ENCODE measurements at places on chromosomes 11 and 22.

GRCh38 chr11:26761361-26761809 lies 39.5 kb upstream of the SLC5A12 start:
- no peak for DNase-seq

- peak; percentile 55 for DNase-seq
These were observed 244.2 kb downstream of the NTM start for GRCh38 chr11:131614631-131615030.

- DNase-seq: no peak
These were observed 64.7 kb upstream of the VPREB1 start for GRCh38 chr22:22179858-22180257.

DNA sequence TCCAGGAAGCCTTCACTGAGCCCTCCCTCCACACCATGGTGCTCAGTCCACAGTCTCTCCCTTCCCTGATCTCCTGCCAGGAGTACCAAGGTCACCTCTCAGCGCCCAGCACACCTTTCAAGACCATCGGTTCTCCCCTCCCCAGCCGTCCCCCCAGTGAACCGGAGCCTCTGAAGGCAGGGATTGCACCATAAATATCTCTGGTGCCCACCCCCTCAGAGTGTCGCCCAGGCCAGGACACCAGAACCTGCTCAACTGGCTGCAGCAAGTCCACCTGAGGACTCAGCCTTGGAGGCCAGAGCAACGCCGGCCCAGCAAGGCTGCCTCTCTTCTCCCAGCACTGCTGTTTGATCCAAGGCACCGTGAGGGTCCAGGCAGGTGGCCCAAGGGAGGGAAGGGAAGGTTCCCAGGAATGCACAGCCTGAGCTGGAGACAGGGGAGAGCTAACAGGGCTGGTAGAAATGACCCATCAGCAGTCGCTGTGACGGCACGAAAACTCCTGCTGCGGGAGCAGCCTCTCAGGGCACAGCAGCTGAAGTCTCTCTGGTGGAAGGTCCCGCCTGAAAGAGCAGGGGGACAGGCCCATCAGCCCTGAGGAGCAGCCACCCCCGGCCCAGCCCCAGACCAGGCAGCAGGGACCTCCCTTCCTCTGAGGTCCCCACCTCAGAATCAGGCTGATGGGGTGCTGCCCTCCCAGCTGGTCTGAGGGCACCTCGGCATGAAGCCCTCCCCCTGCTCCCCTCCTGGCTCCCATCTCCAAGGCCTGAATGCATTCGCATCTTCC lies 80.3 kb downstream of the BUD13 start:
- no peak for DNase-seq

DNA sequence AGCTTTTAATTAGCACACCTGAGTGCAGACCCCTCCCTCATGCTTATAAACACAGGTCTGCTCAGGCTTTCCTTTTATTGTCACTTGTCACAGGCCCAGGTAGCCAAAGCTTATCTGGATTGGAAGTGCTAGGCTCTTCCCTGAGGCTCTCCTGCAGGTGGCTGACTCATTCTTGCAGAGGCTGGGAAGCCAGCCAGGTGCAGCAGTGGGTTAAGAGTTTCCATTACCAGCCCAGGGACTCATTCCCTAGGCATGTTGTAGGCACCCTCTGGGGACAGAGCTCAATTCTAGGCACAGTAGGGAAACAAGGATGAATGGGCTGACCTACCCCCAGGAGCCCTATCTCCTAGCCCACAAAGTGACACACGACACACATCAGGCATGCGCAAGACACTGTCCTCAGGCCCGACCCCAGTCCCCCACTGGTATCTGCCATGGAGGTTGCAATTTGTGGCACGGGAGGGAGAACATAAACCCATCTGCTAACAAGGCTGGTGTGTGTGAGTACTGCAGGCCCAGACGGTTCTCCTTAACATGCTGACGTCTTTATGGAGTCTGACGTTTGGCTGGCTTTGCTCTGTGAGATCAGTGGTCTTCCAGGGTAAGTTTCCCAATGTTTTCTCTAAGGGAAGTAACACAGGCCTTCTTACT lies 94.2 kb downstream of the ABTB2 start:
- DNase-seq: peak; percentile 37

GRCh38 chr11:104956528-104956927 lies 11.8 kb downstream of the CASP4 start:
- DNase-seq: no peak

GRCh38 chr11:134266841-134267251 lies 9.3 kb upstream of the GLB1L3 start:
- DNase-seq: peak; percentile 27

GRCh38 chr11:61728940-61729219 lies 23.6 kb upstream of the MYRF start:
- no peak for DNase-seq

GRCh38 chr11:39972461-39972860 lies 1487.0 kb downstream of the LRRC4C start:
- DNase-seq: no peak

GRCh38 chr22:41415554-41415953 lies 31.0 kb downstream of the TOB2 start:
- DNase-seq: no peak

GRCh38 chr11:130202818-130203689 lies 43.5 kb downstream of the ST14 start:
- no peak for DNase-seq

- DNase-seq: peak; percentile 27
These were observed 5.1 kb downstream of the VSIG10L2 start for GRCh38 chr11:125950696-125951651.

DNA sequence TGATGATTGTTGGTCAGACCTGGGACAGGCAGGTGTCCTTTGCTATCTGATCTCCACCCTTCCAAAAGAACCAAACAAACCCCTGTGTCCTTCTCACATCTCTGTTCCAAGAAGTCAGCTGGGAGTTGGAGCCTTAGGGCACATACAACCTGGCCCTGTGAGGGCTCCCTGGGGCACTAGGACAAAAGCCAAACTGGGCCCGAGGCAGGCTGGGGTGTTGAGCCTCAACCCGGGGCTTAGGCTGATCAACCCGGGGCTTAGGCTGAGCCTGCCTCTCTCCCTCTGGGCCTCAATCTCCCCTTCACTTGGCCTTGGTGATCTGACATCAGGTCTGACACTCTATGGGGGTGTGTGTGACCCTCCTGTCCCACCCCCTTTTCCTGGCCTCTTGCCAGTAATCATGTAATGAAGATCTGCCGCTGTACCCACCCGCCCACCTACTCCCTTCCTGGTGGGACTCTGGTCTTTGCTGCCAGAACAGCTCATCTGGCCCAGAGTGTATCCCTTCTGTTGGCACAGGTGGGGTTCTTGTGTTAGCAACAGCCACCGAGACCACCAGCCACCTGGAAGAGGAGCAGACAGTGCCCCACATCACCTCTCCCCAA lies 22.8 kb upstream of the UVRAG start:
- DNase-seq: no peak

- DNase-seq: no peak
These were observed at the start of gene XKR3 for GRCh38 chr22:16824716-16825687. TSS of gene XKR3 (minus strand) at chr22:16825411. CDS start at chr22:16808073, 17,338 bp downstream.

DNA sequence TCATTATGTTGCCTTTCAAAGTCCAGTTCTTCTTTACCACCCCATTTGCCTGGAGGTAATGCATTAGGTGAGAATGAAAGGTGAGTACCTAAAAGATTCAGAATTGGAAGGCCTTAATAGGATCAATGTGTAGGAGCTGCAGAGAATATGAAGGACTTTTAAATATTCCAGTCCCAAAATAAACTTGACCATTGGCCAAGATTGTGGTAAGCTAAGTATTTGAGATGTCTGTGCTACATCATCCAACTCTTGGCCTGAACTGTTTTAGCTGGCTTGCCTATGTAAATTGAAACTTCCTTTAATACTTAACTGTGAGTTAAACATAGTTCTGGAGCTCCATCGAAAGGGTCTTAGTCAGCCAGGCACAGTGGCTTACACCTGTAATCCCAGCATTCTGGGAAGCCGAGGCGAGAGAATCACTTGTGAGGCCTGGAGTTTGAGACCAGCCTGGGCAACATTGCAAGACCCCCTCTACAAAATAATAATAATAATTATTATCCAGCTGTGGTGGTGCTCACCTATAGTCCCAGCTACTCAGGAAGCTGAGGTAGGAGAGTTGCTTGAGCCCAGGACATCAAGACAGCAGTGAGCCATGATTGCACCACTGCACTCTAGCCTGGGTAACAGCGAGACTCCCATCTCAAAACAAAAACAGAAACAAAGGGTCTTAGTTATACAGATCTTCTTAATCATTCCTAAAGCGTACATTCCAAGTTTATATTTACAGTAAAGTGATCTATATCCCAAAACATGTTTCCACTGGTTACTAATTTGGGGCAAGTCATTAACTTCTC lies 29.8 kb downstream of the MTMR3 start:
- DNase-seq: peak; percentile 53

DNA sequence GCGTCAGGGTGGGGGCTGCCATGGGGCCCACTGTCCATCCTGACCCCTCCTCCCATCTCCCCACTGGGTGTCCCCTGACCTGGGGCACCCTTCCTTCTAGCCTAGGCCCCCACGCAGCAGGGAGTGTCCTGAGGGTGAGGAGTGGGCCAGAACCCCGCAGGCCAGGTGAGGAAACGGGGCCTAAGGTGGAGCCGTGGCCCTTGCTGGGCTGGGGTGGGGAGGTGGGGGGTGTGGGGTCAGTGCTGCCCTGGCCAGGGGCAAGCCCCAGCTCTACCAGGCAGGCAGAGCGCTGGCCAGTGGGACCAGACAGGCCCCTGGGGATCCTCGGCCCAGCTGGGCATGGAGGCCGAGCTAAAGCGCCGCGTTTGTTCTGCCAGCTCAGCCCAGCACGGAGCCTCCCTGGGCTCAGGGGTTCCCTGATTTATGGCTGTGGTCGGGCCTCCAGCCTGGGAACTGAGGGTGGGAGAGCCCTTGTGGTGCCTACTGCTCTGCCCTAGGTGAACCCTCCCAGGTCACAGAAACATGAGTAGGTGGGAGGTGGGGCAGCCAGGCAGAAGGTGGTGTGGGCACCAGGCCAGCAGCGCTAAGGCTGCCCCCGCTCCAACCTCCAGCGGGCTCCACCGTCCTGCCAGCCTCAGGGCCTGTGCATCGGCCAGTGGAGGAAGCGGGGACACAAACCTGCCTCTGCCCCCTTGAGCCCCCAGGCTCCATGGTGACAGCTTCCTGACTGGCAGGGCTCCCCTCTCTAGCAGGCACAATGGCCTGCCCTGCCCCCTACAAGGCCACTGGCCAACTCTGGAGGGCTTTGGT lies 22.4 kb downstream of the TRMU start:
- no peak for DNase-seq

DNA sequence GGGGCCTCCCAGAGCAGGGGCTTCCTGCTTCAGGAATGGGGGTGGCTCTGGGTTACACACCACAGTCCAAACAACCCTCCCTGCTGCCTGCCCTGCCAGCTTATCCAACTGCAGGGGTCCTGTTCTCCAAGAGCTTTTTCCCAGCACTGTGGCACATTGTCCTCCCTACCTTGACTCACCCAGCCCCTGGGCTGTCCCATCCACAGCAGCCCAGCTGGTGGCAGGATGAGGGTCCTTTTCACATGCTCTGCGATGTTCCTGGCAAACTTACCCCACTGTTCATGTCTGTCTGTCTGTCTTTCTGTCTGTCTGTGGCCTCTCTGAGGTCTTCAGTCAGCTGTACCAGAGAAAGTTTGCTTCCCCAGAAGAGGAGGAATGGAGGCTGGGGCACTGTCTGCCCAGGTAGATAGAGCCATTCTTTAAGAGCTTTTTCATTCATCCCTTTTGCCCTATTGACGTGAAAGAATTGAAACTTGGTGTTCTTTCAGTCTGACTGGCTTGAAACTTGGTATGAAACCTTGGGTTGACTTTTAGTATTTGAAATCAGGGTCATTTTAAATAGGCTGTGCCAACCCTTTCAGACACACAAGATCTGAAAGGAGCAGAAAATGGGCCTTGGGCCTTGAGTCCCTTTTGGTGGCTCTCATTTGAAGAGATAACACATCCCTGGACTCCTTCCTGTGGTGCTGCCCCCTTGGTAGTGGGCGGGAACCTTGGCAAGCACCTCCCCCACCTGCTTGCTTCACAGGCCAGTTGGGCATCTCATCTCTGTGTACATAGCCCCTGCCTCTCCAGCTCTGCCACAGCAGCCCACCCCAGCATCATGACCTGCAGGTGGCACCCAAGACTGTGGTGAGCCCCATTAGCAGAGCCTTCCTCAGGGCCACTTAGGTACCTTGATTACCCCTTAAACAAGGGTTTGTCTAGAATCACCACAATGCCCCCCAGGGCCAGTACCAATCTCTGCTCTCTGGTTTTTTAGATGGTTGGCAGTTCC lies 74.6 kb upstream of the SUSD2 start:
- DNase-seq: no peak

DNA sequence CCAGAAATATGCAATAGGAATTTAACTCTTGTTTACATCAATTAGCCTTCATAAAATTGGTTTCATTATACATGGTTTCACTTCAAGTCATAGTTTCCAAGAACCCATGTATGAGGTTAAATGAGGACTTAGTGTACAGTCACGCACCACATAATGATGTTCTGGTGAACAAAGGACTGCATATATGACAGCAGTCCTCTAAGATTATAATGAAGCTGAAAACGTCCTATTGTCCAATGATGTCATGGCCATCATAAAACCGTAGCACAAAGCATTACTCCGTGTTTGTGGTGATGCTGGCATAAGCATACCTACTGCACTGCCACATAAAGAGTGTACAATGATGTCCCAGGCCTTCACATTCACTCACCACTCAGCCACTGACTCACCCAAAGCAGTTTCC lies 31.1 kb downstream of the SMCO4 start:
- no peak for DNase-seq

- peak; percentile 62 for DNase-seq
These were observed at the start of gene ADAMTS15 for GRCh38 chr11:130448416-130449309. TSS of gene ADAMTS15 (plus strand) at chr11:130448645. CDS start at chr11:130448974, 329 bp downstream.

- peak; percentile 70 for DNase-seq
These were observed 175.2 kb downstream of the WNT11 start for GRCh38 chr11:76030968-76031590.

GRCh38 chr22:25875461-25875860 lies 133.5 kb downstream of the MYO18B start:
- DNase-seq: no peak

DNA sequence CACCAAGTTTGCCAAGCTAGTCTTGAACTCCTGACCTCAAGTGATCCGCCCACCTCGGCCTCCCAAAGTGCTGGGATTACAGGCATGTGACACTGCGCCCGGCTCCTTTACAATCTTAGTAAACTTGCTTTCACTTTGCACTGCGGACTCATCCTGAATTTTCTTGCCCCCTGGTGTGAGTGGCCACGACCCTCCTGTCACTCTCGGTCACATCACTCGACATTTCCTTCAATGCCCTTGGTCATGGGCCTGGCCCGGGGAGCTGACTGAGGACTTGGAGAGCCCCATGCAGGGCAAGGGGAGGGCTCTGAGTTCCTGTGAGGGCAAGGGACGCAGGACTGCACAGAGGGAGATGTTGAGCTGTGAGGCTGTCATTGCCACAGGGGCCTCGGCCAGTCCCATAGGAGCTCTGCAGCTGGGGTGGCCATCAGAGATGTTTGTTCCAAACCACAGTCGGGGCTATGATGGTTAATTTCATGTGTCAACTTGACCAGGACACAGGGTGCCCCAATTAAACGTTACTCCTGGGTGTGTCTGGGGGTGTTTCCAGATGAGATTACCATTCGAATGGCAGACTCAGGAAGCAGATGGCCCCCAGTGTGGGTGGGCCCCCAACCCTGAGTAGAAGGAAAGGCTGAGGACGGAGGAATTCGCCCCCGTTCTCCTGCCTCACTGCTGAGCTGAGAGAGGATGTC lies 21.2 kb downstream of the A4GALT start:
- DNase-seq: no peak

- no peak for DNase-seq
These were observed 12.0 kb upstream of the FOLR1 start for GRCh38 chr11:72179804-72180396.

GRCh38 chr22:27228771-27229170 lies 571.4 kb downstream of the MIAT start:
- no peak for DNase-seq
